Activated CD8-positive, alpha-beta T cell treated with anti-CD3 and anti-CD28 coated beads, Interleukin-2, amount 10 ng/mL, durations not matched to agents 7 days and 5 days (primary cell): ENCODE measurements at places on chromosomes 3 and 15.

- no peak for DNase-seq
Observed at GRCh38 chr3:23430781-23431398, 227.8 kb downstream of the UBE2E2 start.

- no peak for DNase-seq
Observed at GRCh38 chr3:107939691-107940442, 151.0 kb downstream of the CD47 start.

GRCh38 chr3:152976239-152976638 lies 141.3 kb downstream of the P2RY1 start:
- no peak for DNase-seq

GRCh38 chr3:25474052-25474451 lies 46.0 kb downstream of the RARB start:
- DNase-seq, result no peak

DNA sequence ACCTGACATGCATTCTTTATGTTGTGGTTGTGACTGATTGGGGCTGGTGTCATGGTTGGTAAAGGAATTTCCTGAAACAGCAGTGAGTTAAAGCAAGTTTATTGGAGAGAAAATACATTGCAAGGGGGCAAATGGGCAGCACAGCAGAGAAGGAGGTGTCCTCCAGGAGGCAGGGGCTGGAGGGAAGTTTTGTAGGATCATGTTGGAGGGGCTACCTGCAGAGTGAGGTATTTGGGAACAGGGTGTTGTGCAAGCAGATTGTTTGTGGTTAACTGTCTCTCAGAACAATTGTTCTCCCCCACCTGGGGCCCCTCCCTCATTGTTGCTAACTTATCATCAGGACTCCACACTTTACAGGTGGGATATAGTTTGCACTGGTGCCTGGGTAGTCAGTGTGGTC lies 196.0 kb downstream of the NSUN3 start:
- DNase-seq, result no peak
